ENCODE measurements at places on chromosomes 7 and 10. TPM values are rescaled to one million over a fixed set of nuclear protein-coding genes. Genes with fewer than 3 reads are reported as not detected.

CDH23 gene
- 6.6 TPM for total RNA-seq

CYP2C9 gene
- total RNA-seq, result not detected

GARS1 gene
- total RNA-seq, result 41.8 TPM

CUBN gene
- total RNA-seq, result 0.63 TPM

KLF14 gene
- total RNA-seq, result 0.10 TPM

Measured in heart left ventricle (tissue), 16 donors.